ENCODE measurements at places on chromosomes 13 and 19.

DNA sequence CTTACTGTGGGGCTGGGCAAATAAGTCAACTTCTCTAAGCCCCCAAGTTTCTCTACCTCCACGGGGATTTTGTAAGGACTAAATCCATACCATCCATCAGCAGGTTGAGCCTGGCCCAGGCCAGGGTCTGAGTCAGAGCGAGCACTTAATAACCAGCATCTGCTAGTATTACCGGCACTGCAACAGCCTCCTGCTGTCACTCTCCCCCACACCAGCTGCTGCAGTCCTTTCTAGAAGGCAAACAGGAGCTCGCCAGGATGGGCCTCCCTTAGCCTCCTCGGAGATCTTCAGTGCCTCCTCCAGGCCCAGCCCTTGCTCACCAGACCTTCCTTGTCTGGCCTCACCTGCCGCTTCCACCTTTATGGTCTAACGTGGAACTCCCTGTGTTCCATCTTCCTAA, 3.2 kb downstream of the NAPA start:
- no peak for DNase-seq

- no peak for DNase-seq
These were observed 581 bp downstream of the CALR start for GRCh38 chr19:12938779-12939601.

- DNase-seq = no peak
These were observed 1.4 kb upstream of the SCEL start for GRCh38 chr13:77533875-77534788.

- no peak for DNase-seq
These were observed 73.3 kb upstream of the ATXN8OS start for GRCh38 chr13:70034286-70034685.

DNA sequence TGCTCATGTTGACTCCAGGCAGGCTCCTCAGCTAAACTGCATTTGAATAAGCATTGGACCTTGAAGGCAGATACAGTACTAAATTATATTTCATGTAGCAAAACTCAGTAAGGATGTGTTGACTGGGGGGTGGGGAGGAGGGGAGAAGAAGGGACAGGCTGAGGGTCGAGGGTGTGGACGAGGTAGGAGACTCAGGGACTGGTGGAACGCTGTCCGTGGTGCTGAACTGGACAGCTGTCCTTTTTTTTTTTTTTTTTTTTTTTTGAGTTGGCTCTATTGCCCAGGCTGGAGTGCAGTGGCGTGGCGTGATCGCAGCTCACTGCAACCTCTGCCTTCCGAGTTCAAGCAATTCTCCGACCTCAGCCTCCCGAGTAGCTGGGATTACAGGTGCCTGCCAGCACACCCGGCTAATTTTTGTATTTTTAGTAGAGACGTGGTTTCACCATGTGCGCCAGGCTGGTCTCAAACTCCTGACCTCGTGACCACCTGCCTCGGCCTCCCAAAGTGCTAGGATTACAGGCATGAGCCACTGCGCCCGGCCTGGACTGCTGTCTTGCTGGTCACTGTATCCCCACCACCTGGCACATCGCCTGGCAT, 33.2 kb upstream of the CASP14 start:
- peak; percentile 31 for DNase-seq
